ENCODE measurements at places on chromosomes 6 and 20. TPM values are rescaled to one million over a fixed set of nuclear protein-coding genes. Genes with fewer than 3 reads are reported as not detected.

DNA sequence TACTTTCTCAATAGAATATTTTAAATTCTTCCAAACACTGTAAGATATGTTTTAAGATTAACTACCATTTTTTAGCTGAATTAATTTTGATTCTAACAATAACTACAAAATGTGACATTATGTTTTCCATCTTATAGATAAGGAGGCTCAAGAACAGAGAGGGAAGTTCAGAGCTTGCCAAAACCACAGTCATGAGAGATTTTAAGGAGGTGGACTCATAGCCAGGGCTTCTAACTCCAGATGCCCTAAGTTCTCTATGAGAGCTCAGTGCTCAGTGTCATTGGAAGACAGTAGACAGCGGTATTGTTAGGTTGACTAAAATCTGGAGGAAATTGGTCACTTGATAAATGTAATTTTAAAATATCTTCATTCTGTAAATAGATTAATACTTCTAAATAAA is 144.2 kb downstream of the PACRG start:
- no peak for DNase-seq

DNA sequence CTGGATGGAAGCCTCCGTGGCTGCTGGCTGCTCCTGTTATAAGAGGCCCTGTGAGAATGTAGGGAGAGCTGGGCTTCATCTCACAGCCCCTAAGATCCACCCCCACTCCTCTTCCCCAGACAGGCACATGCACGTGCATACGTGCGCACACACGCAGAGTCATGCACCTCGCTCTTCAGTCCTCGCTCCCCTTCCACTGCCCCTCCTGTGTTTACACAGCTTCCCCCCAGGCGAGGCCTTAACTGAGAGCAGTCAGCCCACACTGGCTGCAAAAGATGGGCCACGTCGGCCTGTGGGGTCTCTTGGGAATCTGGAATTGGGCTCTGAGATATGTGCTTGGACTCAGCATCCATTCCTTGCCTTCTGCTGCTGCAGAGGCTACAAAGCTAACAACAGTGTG is 35.2 kb upstream of the MLN start:
- DNase-seq, result no peak

- no peak for DNase-seq
These were observed 64.0 kb downstream of the BMP2 start for GRCh38 chr20:6831461-6831860.

- no peak for DNase-seq
These were observed 672.7 kb downstream of the QKI start for GRCh38 chr6:164087211-164087610.

DNA sequence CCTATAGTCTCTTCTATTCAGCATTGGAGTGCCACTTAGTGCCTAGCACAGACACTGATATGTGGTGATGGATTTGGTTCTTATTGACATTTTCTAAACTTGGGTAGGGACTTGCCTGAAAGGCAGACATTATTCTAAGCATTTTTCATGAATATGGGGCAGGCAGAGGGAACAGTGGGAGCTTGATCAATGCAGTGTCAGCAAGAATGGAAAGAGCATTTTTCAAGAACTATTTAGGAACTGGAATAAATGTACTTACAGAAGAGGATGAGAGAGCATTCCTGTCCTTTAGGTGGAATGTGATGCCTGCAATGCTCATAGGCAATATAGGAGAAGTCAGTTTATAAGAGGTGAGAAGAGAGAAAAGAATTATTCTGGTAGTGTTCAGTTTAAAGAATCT is 26.2 kb downstream of the DEFB114 start:
- DNase-seq, result no peak

DNA sequence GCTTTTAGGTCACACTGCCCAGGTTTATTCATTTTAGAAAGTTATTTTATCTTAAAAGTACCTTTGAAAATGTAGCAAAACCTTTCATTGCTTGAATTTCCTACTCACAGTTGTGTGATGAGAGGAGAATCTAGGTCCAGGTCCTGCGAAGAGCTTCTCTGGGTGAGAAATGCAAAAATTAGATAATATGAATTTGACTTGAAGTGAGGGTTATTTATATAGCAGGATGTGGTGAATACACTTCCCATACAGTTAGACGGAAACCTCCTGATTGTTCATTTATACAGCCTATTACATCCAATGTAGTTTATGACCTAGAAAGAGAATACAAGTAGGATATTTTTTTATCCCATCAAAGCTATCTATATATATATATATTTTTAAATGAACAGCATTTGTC is 30.5 kb downstream of the CDKAL1 start:
- no peak for DNase-seq

GRCh38 chr6:100353276-100354015 is 111.3 kb downstream of the SIM1 start:
- no peak for DNase-seq

DNA sequence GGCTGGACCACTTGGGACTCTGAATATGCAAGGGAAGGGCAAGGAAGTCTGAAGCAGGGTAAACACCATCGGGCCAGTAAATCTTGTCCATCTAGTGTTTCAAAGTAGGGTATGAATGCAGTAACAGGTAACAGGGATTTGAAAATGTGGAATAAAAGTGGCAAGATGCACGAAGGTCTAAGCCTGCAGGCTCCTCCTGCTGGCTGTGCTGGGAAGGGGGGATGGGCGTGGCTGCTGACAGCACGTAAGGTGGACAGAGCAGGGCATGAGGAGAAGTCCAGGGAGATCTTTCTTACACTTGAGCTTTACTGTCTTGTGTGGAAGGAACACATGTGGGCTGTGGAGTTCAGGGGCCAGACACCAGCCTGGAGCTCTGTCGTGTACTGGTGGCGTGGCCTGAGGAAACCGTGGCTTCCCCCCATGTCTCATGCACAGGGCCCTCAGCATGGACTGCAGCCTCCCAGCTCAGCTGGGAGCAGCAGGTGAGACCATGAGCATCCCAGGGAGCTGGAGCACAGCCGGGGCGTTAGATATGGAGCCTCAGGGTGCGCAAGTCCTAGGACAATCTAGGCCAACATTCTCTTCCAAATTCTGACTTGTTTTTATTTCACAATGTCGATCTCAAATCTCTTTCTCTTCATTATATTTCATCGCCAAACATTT is 84.5 kb downstream of the SLC22A23 start:
- DNase-seq, result no peak

GRCh38 chr6:72461144-72461543 is 160.7 kb upstream of the KCNQ5 start:
- no peak for DNase-seq

- no peak for DNase-seq
These were observed 4.1 kb downstream of the ATP9A start for GRCh38 chr20:51763965-51764602.

C6orf47 gene
- 19.7 TPM for total RNA-seq
